Progenitor cell of endocrine pancreas (in vitro differentiated cells): ENCODE measurements at places on chromosomes 3 and 15. TPM values are rescaled to one million over a fixed set of nuclear protein-coding genes. Genes with fewer than 3 reads are reported as not detected.

DNA sequence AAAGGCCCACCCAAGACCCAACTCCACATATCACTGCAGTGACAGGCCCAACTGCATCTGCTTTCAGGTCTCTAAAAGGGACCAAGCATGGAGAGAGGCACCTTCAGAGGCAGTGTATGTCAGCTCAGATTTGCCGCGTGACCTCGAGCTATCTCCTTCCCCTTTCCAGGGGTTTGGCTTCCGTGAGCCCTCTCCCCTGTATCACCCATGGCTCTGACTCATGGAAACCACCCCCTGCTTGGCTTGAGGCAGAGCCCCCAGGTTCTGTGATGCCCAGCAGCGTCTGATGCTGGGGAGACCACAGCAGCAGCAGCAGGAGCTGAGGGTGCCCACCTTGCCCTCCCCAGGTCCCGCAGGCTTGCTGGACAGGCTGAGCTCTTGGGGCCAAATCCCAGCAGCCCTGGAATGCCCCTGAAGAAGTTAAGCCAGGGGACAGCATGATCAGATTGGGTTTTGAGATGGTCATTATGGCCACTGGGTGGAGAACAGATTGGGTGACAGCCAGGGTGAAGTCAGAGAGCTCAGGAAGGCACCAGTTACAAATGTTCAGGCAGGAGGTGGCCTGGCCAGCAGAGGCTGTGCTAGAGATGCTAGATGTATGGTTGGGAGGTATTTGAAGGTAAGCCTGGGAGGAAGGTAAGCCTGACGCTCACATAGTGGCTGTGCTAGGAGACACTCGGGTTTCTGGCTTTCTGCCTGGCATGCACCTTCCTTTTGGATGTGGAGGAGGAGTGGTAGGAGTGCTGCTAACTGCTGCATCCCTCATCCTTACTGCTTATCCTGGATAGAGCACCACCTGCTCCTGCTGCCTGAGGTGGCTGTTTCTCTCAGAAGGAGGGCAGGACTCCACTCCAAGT lies 42.9 kb downstream of the FGD5 start:
- peaks cover 31% of the 10 kb centered on the region for H3K27me3 ChIP-seq
- H3K36me3 ChIP-seq = no peaks in the 10 kb centered on the region
- H3K4me1 ChIP-seq = no peaks in the 10 kb centered on the region
- DNase-seq = no peak

- DNase-seq = no peak
- H3K36me3 ChIP-seq = no peaks in the 10 kb centered on the region
- H3K4me3 ChIP-seq = no peak overlapping the region
These were observed 127.1 kb downstream of the MEGF11 start for GRCh38 chr15:66126456-66126855.

DNA sequence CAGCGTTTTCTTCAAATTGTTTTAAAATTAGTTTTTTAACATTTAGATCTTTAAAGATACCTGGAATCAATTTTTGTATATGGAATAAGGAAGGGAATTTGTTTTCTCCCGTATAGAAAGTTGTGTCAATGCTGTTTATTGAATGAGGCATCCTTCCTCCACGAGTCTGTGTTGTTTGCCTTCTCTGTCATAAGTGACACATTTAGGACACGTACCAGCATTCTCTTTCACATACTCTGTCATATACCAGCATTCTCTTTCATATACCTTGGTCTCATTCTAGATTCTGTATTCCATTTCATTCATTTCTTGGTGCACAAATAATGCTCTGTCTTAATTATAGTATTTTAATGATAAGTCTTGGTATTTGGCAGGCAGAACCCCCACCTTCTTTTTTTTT lies 10.3 kb downstream of the ATP11B start:
- H3K36me3 ChIP-seq = peaks cover 8% of the 10 kb centered on the region
- no peak overlapping the region for H3K27ac ChIP-seq
- no peaks in the 10 kb centered on the region for H3K27me3 ChIP-seq
- peaks cover 17% of the 10 kb centered on the region for H3K4me1 ChIP-seq
- H3K4me3 ChIP-seq = no peak overlapping the region

DNA sequence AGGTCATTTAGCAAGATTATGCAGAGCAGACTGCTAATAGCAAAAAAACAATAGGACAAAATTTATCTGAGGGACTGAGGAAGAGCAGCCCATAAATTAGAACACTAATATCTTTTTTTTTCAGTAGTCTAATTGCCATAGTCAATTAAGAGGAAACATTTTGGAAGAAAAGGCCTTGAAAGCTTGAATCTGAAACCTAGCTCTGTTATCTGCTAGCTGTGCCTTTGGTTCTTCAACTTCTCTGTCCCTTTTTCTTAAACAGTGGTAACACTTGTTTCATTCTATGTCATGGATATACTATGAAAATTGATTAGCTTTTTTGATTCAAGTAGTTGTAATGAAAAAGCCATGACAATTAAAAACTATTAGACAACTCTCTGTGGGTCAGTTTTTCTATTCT lies 1.7 kb downstream of the ATR start:
- no peak for DNase-seq
- H3K27me3 ChIP-seq = no peaks in the 10 kb centered on the region
- H3K4me3 ChIP-seq = peak overlapping the region; percentile 97
- H3K4me1 ChIP-seq = peaks cover 13% of the 10 kb centered on the region
- H3K27ac ChIP-seq = no peak overlapping the region

- H3K27me3 ChIP-seq = peaks cover 72% of the 10 kb centered on the region
- DNase-seq = no peak
- H3K36me3 ChIP-seq = no peaks in the 10 kb centered on the region
- peaks cover 13% of the 10 kb centered on the region for H3K4me1 ChIP-seq
These were observed 2.8 kb downstream of the ADAMTS17 start for GRCh38 chr15:100338971-100339444.

DNA sequence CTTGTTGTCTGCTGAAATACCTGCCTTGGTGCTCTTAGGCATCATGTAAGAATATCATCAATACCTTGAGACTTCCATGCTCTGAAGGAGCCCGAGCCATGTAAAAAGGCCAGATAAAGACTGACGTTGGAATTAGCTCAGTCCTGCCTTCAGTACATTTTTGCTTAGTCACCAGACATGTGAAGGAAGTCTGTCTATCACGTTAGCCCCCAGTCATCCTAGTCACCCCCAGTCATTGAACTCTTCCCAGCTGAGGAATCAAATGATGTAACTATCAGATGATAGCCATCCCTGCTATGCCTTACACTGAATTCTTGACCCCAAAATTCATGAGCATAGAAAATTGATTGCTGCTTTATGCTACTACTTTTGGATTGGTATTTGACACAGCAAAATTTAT lies 351.2 kb upstream of the SGO1 start:
- H3K4me1 ChIP-seq = peaks cover 2% of the 10 kb centered on the region
- DNase-seq = no peak
- no peaks in the 10 kb centered on the region for H3K36me3 ChIP-seq
- H3K27ac ChIP-seq = no peak overlapping the region
- no peaks in the 10 kb centered on the region for H3K27me3 ChIP-seq

DNA sequence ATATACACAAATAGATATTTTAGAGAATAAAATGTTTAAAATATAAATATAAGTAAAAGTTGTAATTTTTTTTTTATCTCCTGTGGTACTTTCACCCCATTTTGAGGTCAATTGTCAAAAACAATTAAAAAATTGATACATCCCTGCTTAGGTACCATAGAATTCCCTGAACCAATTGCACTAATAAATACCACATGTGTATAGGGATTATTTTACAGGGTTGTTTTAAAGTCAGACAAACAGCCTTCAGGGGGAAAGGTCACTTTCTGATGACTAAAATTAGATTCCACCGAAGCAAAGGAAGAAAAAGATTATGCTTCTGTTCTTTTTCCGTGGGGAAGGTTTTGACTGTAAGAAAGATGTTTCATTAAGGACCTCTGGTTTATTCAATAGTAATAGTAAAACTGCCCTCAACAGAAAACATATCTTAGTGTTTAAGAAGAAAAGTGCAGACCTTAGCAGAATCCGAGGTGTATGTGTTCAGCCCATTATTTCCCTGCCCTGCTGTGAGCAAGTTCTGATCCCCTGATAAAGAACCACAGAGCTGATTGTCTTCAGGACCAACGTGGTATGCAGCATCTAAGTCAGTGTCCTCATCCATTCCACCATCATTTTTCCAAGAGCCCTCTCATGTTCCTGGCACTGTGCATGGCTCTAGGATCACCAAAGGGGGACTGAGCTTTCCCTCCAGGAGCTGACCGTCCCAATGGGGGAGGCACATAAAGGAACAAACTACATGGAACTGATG lies 132.9 kb upstream of the IL12A start:
- H3K36me3 ChIP-seq = no peaks in the 10 kb centered on the region
- no peak overlapping the region for H3K4me3 ChIP-seq
- no peak overlapping the region for H3K27ac ChIP-seq
- DNase-seq = no peak
- H3K27me3 ChIP-seq = no peaks in the 10 kb centered on the region
- H3K4me1 ChIP-seq = peaks cover 25% of the 10 kb centered on the region

DNA sequence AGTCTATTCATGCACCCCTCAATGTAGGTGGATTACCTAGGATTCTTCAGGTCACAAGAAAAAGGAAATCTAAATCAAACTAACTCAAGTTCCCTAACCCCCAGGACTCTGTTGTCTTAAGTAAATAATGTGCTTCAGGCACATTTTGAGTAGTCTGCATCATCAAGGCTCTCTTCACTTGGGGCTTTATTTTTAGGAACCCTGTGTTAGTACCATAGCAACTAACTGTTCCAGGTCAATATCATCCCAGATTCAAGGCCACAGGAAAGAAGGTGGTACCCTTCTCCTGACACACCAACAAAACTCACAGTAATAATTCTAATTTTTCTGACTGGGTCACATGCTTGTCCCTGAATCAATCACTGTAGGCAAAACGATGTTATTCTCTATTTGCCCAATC lies 218.1 kb downstream of the MAGI1 start:
- DNase-seq = no peak
- no peaks in the 10 kb centered on the region for H3K27me3 ChIP-seq
- peaks cover 58% of the 10 kb centered on the region for H3K4me1 ChIP-seq
- H3K27ac ChIP-seq = peak overlapping the region; percentile 15

- no peak overlapping the region for H3K27ac ChIP-seq
- no peaks in the 10 kb centered on the region for H3K4me1 ChIP-seq
- H3K4me3 ChIP-seq = no peak overlapping the region
- DNase-seq = no peak
These were observed 103.5 kb upstream of the SMAD3 start for GRCh38 chr15:66961901-66962300.

DNA sequence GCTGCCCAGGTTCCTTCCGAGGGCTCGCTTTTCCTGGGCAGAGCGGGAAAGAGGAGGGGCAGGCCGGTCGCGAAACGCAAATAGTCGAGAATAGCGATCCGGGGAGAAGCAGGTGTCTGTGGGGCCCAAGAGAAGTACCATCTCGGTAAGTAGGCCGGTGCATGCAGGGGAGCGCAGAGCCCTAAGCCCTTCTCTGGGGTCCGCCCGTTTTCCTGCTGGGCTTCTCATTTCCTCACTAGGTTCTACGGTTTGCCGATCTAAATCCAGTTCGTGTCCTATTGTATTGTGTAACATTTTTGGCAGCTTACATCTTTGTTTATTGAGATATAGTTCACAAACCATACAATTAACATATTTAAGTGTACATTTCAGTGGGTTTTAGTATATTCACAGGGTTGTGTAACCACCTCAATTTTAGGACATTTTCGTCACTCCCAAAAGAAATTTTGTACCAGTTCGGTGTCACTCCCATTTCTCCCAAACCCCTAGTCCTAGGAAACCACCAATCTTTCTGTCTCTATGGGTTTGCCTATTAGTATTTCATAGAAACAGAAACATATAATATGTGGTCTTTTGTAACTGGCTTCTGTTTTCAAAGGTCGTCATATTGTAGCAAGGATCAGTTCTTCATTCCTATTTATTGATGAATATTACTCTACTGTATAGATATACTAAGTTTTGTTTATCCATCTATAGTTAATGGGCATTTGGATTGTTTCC lies 6.8 kb upstream of the TRIM69 start:
- no peak for DNase-seq
- peak overlapping the region; percentile 98 for H3K27ac ChIP-seq
- H3K4me1 ChIP-seq = peaks cover 10% of the 10 kb centered on the region
- H3K36me3 ChIP-seq = peaks cover 5% of the 10 kb centered on the region
- peak overlapping the region; percentile 89 for H3K4me3 ChIP-seq
- no peaks in the 10 kb centered on the region for H3K27me3 ChIP-seq

GRCh38 chr3:11288021-11288491 lies 15.9 kb downstream of the ATG7 start:
- no peaks in the 10 kb centered on the region for H3K27me3 ChIP-seq
- no peaks in the 10 kb centered on the region for H3K4me1 ChIP-seq
- no peak for DNase-seq
- H3K36me3 ChIP-seq = no peaks in the 10 kb centered on the region
- no peak overlapping the region for H3K4me3 ChIP-seq

DNA sequence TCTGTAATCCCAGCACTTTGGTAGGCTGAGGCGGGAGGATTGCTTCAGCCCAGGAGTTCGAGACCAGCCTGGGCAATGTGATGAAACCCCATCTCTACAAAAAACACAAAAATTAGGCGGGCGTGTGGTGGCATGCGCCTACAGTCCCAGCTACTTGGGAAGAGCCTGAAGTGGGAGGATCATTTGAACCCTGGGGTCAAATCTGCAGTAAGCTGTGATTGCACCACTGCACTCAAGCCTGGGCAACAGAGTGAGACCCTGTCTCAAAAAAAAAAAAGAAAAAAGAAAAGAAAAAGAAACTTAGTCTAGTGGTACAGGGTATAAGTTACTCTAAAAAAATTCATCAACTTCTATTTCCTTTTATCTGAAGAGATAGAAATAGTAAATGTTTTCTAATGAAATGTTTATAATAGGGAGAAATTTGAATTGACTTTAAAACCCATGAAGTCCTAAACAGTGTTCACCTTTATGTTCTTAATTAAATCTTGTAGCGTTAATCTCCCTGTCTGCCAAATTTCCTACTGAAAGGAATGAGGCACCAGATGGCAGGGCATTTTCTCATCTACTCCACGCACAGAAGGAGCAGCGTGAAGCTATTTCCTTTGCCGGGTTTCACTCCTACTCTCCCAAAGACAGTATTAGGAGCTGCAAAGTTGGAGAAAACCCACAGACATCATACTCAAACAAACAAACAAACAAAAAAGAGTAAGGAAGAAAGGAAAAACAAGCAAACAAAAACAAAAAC lies 1.9 kb downstream of the PCLAF start:
- peak overlapping the region; percentile 71 for H3K4me3 ChIP-seq
- no peak for DNase-seq
- H3K27me3 ChIP-seq = no peaks in the 10 kb centered on the region
- peaks cover 11% of the 10 kb centered on the region for H3K4me1 ChIP-seq
- H3K36me3 ChIP-seq = no peaks in the 10 kb centered on the region

DNA sequence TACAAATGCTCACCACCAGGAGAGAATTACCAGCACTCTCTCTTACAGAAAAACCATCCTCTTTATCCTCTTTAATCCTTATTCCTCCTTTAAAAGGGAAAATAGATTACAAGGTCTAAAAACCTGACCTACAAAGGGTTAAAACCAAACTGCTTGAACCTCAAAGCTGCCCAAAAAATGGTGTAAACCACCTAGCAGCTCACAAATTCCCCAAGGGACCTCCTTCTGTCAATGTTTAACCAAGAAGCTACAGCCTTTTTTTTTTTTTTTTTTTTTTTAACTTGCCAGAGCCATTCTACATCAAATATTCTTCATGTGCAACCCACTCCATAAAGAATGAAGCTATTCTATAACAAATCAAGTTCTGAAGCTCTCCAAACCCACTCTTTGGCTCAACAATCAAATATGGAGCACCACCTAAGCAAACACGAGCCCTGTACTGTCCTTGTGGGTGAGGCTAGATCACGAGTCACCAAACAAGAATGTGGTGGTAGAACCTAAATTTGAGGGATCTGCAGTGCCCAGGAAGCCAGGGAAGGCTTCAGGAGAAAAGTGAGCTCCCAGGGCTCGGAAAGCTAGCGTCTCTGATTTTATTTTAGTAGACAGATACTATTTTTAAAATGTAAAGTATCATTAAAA lies 20.1 kb downstream of the OSBPL10 start:
- no peaks in the 10 kb centered on the region for H3K36me3 ChIP-seq
- peaks cover 27% of the 10 kb centered on the region for H3K4me1 ChIP-seq
- no peak overlapping the region for H3K4me3 ChIP-seq
- no peaks in the 10 kb centered on the region for H3K27me3 ChIP-seq

Gene CAMK1
- total RNA-seq = 16.9 and 17.1 TPM in 2 replicates

Gene KCNMB3
- 3.4 and 4.4 TPM in 2 replicates for total RNA-seq

Gene NEK10
- total RNA-seq = 2.3 and 3.3 TPM in 2 replicates
